ENCODE measurements at places on chromosomes 16 and 17.

DNA sequence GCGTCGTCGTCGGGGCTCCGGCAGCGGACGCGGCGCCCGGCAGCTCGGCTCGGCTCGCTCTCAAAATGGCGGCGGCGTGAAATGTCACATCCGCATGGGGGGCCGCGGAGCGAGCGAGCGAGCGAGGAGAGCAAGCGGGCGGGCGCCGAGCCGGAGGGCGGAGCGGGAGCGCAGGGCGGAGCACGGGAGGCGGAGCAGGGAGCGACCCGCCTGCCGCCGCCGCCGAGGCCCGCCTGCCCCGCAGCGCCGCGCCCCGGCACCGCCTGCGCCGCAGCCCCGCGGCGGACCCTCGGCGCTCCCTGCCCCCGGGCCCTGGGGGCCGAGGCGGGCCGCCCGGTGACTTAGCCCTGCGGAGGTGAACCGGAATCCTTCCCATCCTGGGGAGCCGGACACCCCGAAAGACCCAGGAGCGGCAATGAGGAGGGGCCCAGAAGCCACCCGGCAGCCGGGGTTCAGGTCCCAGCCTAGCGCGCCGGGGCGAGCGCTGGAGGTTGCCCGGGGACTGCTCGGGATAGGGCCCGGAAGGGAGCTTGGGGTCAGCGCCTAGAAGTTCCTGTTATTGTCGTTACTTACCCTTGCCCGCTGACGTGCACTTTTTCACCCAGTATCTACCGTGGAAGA is at the start of gene USP7:
USP7 (minus strand) TSS at position 86 of the 621 bp plus-strand sequence. CDS start 621 bp downstream, outside the sequence.
- DNase-seq: peak; percentile 94

DNA sequence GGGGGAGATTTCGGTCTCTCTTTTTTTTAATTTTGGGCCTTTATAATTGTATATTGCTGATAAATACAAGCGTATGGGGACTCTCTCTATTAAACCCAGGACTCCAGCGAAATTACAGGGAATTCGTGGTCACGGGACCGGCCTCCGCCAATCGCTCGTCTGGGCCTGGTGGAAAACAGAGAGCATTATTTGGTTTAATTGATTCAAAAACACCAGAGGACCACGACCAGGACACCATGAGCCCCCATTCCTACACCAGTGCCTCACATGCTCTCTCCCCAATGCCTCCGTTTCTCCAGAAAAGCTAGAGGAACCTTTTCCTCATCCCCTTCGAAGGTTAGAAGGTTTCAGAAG is at the start of gene HOXB2:
HOXB2 (minus strand) TSS at position 88 of the 354 bp plus-strand sequence. CDS start 198 bp downstream, outside the sequence.
- peak; percentile 48 for DNase-seq

DNA sequence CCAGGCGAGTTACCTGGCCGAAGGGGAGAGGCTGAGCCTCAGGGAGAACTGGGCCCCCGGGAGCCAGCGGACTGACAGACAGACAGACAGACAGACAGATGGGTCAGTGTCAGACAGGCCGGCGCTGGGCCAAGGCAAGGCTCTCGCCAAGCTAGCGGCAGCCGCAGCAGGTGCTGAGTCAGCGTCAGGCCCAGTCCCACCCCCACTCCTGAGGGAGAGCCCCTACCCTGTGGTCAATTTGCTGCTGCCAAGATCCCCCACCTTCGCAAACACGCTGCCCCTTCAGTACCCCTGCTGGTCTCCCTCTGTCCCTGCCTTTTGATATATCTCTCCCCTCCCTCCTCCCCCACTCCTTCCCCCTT is 1.5 kb downstream of the FGF11 start:
- peak; percentile 68 for DNase-seq

- no peak for DNase-seq
Observed at GRCh38 chr16:30499284-30499683, 26.7 kb downstream of the ITGAL start.

DNA sequence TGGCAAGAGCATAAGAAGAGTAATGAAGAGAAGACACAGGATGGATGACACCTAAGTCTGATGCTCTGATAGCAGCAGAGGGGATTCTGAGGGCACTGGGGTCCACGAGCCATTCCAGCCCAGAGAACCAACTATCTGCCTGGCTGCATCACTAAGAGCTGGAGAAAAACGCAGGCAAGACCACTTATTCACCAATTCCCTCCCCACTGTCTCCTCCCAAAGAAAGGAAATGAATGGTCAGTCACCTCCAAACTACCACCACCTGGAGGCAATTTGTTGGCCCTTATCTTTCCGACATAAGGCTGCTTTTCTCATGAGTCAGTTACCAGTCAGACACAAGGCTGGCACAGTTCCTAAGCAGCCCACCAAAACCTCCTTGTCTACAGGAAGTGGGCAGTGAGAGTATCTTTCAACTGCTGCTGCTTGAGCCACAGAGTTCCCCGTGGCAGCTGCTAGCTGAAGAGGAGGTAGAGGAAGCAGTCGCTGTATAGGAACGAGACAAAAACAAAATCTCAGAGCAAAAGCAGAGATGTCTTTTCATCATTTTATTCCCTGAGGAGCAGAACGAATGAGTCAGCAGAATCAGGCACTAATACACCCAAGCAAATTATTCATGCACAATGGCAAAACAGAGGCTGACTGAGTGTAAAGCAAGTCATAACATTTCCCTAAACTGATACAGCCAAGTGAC is 111.1 kb downstream of the SMG6 start:
- peak; percentile 97 for DNase-seq

DNA sequence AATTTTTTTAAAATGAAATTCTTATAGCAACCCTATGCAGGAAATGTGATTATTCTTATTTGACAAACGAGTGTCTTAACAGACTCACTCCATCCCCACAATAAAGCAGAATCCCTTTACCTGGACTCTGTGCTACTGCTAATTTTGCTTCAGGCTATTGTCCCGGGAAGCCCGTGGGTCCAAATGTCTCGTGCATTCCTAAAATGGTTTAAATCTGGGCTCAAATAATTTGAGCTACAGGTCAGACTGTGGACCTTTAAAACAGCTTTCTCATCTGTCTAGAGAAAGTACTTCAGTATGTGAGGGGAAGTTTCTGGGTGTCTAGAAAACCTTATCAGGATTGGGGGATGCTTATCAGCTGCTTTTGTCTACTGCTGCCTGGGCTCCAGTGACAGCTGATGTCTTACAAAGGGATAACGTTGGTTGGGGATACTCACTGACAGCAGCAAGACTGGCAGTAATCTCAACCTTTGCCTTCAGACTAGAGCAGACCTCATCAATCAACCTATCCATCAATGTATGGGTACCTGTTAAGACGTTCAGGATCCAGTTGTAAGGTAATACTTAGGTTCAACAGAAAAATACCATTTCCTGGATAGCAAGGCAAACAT is 197.9 kb upstream of the CDH11 start:
- no peak for DNase-seq

DNA sequence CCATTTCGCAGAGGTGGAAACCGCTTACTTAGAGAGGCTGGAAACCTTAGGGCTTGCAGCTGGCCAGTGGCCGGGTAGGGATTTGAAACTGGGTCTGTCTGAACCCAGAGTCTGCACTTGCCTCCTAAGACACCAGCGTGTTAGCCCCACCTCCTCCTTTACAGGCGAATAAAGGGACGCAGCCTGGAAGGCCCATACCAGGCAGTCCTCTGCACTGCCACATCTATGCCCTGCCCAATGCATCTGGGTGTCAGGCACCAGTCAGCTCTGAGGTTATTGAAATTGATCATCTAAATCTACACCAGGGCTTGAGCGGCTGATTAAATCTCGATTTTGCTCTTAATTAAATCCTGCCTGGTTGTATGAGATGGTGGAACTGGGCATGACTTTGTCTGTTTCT is 19.9 kb upstream of the NAGS start:
- no peak for DNase-seq

DNA sequence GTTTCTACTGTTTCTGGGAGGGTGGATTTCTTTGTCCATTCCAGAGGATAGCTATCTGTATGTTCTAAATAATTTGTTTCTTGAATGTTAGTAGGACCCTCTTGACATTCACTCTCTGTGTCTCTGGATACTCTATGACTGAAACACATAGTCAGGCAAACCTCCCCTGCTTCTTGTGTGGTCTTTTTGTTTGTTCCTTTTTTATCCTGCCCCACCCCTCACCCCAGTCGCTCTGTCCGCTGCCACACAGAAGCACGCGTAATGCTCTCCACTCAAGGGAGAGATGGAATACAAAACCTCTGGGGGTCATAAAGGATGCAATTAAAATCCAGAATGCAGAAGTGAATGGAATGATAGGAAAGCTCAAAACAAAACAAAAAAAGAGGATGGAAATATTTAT is 253.1 kb downstream of the RBFOX1 start:
- no peak for DNase-seq

DNA sequence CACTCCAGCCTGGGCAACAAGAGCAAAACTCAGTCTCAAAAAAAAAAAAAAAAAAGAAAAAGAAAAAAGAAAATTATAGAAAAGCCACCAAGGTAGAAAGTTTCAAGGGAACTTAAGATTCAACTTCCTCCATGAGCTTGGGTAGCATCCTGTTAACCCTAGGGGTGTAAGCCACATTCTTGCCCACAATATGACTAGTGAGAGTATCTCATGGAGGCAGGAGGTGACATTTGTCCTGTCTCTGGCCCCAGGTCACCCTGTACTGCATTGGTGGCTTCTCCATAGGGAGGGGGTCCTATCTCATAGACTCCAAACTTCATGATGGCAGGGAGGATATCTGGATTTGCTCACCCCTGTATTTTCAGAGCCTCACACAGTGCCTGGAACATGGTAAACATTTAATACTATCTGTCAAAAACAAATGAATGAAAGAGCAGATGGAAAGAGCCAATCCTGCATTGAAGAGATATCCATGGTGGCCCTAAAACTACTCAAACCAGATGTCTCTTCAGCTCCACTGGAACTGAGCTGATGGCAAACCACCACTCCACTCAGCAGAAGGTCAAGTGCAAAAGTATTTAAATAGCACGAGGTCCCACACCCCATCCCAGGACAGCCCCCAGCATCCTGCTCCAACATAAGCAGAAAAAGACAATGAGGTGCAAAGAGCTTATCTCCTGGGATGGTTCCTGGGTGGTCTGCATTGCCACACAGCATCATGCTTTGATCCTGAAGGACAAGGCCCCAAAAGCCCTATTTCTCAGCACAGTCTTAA is 50.3 kb downstream of the EMP2 start:
- no peak for DNase-seq

- DNase-seq: peak; percentile 93
Observed at GRCh38 chr16:50372611-50373344, 4.0 kb upstream of the BRD7 start.

DNA sequence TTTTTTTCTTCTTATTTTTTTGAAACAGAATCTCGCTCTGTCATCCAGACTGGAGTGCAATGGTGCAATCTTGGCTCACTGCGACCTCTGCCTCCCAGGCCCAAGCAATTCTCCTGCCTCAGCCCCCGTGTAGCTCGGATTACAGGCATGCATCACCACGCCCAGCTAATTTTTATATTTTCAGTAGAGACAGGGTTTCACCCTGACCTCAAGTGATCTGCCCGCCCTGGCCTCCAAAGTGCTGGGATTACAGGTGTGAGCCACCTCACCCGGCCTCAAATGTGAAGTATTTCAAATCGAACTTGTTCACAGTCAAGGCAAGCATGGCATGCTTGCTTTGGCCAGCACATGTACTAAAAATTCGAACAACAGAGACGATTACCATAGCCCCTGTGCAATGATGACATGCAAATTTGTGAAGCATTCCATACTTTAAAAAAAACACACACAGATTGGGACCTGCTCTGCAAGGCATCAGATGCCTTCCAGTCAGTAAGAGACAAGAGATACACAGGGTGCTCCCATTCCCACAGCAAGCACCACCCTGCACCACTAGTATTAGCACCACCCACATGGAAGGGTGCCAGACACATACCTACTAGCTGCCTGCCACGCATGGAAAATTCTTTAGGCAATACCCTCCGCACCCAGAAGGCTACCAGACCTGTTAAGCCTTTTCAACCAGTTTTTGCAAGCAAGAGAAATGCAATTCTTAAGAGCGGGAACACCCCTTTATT is 47.2 kb downstream of the ANKRD11 start:
- DNase-seq: peak; percentile 88

- no peak for DNase-seq
Observed at GRCh38 chr16:24151482-24151939, 104.6 kb upstream of the CACNG3 start.

All from kidney tubule cell (primary cell).